Progenitor cell of endocrine pancreas (in vitro differentiated cells): ENCODE measurements at places on chromosomes 7 and 10.

DNA sequence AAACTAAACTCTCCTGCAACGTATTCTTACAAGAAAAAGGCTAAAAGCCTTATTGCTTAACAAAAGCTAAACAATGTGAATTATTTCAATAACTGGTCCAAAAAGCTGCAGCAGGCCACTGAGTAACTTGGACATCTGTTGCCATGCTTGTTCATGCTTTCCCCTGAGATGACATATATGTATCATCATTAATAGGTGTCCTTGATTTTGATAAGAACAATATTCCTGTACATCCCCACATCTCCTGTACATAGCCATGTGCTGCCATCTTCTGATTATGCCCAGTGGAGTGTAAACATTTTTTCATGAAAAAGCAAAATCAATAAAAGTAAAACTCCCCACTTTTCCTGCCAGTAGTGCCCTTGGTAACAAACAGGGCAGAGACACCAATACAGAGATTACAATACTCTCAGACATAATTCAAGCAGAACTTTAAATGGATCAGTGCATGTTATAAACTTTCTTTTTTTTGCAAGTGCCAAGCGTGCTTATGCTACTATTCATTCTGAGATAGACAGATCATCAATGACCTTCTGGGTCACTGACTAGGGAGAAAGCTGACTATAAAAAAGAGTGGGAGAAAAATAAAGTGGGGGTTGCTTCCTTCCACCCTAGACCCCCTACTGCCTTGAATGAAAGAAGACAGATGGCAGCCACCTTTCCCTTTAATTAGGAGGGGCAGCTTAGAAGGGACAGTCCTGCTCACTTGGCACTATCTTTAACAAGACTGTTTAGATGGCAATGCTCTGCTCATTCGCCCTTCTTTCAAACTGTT lies 205.5 kb upstream of the KLF14 start:
- no peaks in the 10 kb centered on the region for H3K36me3 ChIP-seq
- no peak overlapping the region for H3K4me3 ChIP-seq
- no peaks in the 10 kb centered on the region for H3K27me3 ChIP-seq
- peaks cover 11% of the 10 kb centered on the region for H3K4me1 ChIP-seq
- no peak for DNase-seq

- no peak overlapping the region for H3K4me3 ChIP-seq
- no peaks in the 10 kb centered on the region for H3K36me3 ChIP-seq
- H3K27ac ChIP-seq = no peak overlapping the region
These were observed 29.7 kb downstream of the ZNF467 start for GRCh38 chr7:149743476-149744255.

GRCh38 chr10:117929327-117930067 lies 117.2 kb downstream of the RAB11FIP2 start:
- no peak overlapping the region for H3K27ac ChIP-seq
- no peaks in the 10 kb centered on the region for H3K4me1 ChIP-seq
- DNase-seq = no peak
- no peaks in the 10 kb centered on the region for H3K36me3 ChIP-seq
- no peak overlapping the region for H3K4me3 ChIP-seq

DNA sequence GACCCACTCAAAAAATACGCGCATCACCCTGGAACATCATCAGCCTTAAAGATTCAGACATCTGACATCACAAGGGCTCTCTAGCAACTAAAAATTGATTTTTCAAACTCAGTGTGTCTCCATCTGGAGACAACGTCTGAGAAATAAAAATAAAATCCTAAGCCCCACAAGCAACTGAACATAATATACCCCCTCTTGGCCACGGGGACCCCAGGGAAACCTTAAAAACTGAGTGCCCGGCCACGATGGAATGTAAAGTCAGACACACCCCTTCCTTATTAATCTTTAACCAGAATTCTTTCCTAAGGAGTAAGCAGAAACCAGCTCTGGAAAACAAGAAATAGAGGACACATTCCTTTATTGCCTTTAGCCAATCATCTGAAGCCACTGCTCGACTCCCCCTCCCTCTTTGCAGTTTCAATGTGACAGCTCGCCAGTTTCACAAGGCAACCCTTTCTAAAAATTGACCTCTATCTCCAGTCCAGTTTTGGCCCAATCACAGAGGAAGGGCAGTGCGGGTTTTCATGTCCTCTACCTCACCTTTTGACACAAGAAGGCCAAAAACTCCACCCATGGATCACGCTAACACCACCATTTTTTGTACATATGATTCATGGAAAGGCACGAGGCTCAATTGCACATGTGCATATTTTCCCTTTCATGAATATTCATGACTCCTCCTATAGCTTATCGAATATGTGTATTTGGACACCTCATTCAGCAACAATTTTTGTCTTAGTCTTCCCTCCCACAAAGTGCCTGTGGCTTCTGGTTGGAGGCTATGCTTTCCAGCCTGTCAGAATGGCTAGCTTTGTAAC lies 24.2 kb downstream of the IFIT3 start:
- DNase-seq = peak; percentile 20
- peaks cover 55% of the 10 kb centered on the region for H3K4me1 ChIP-seq
- peaks cover 7% of the 10 kb centered on the region for H3K36me3 ChIP-seq
- H3K4me3 ChIP-seq = peak overlapping the region; percentile 27

DNA sequence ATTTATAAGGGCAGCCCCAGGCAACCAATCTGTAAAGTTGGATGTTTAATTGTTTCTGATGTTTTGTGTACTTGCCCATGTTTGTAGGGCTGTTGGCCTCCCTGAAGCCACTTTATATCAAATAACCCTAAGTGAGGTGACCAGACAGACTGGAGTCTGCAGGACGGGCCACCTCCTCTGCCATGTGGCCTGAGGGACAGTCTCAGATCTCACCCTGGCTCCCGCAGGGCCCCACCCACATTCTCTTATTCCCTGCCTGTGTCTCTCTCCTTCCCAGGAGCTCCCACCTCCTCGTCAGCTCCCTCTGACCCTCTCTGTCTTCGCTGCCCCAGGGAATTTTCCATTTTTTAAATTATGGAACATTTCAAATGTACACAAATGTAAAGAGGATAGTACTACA lies 9.5 kb upstream of the C10orf71 start:
- H3K27ac ChIP-seq = no peak overlapping the region
- peaks cover 10% of the 10 kb centered on the region for H3K27me3 ChIP-seq
- no peaks in the 10 kb centered on the region for H3K36me3 ChIP-seq

- H3K36me3 ChIP-seq = peaks cover 27% of the 10 kb centered on the region
- H3K27me3 ChIP-seq = no peaks in the 10 kb centered on the region
- DNase-seq = no peak
These were observed 8.1 kb downstream of the FBH1 start for GRCh38 chr10:5898163-5898562.

DNA sequence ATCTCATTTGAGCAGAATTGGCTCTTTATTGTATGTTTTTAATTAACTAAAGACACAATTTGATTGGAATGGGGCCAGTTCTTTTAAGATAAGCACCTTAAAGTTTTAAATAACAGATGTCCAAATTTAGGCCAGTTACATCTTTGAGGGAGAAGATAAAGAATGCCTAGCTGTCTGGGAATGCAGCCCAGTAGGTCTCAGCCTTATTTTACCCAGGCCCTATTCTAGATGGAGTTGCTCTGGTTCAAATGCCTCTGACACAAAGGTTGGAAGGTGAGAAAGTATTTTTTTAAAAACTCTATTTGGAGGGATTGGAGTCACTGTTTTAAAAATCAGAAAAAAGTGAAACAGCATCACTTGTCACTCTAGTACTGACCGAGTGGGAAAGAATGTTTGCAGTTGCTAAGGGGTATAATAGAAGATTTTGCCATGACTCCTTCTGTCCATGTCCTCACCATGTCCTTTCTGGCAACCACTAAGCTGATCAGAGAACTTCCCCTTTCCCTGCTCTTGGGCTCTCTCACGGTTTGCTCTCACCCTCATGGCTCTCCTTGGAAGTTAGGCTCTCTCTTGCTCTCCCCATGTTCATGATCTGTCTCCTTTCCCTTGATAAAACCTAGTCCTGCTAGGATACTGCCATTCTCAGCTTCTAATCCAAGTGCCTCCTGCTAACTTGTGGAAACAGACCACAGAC lies 238.2 kb upstream of the AGK start:
- H3K4me1 ChIP-seq = no peaks in the 10 kb centered on the region
- no peak for DNase-seq
- H3K4me3 ChIP-seq = no peak overlapping the region
- H3K36me3 ChIP-seq = no peaks in the 10 kb centered on the region
- H3K27me3 ChIP-seq = peaks cover 11% of the 10 kb centered on the region

DNA sequence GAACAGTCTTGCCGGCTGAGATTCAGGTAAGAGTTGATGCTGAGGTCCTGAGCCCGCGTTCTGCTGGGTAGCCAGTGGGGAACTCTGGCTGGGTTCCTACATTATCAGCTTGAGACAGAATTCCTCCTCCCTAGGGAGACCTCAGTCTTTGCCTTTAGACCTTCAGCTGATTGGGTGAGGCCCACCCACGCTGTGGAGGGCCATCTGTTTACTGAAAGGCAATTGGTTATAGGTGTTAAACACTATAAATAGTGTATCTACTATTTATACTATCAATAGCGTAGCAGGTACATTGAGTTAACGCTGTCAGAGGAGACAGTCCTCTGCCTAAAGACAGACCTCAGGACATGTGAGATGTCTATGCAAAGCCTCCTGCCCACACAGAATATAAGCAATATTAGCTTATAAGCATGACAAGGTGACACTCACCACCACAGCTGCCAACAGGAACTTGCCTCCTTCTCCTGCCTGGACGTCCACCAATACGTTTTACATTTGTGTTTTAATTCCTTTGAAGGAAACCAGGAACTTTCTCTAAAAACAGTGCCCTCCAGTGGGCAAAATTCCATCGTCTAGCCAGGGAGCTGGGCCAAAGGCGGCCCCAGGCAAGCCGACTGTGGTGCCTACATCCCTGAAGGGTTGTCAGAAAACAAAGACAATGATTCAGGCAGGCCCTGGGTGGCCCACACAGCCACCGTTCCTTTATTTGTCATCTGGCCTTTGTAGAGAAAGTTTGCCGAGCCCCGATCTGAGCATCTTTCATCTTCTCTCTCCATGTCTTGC lies 58.8 kb downstream of the INSIG1 start:
- DNase-seq = no peak
- no peaks in the 10 kb centered on the region for H3K4me1 ChIP-seq
- H3K27ac ChIP-seq = no peak overlapping the region
- H3K4me3 ChIP-seq = no peak overlapping the region
- H3K27me3 ChIP-seq = peaks cover 86% of the 10 kb centered on the region

GRCh38 chr7:31860925-31861324 lies 173.9 kb downstream of the PPP1R17 start:
- no peaks in the 10 kb centered on the region for H3K36me3 ChIP-seq
- H3K27ac ChIP-seq = no peak overlapping the region
- no peaks in the 10 kb centered on the region for H3K27me3 ChIP-seq
- no peak overlapping the region for H3K4me3 ChIP-seq
- no peaks in the 10 kb centered on the region for H3K4me1 ChIP-seq
